MCF 10A (cell line): ENCODE measurements at places on chromosomes 12 and 14.
A peak's percentile ranks its signal among the peaks of the same experiment; 100 is the strongest.

- no peak for DNase-seq
These were observed 25.5 kb downstream of the ADIPOR2 start for GRCh38 chr12:1716215-1716862.

GRCh38 chr14:105351920-105352851 lies 37.6 kb downstream of the PACS2 start:
- DNase-seq, result peak; percentile 94

DNA sequence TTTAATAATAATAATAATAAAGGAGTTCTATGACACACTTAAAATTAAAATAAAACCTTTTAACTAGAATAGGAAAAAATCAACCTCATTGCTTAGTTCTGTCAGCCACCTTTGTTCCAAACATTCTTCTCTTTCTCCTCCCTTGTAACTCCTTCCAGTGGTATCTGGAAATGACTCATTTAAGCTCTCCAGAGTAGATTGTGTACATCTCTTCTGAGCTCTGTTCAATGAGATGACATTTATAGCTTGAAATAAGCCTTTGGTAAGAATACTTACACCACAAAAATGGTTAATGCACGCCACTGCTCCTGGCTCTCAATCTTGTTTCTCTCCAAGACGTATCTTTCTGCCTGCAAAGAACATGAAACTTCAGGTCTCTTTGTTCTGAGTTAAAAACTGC lies 70.3 kb downstream of the STAB2 start:
- DNase-seq, result peak; percentile 13

- DNase-seq, result no peak
These were observed 48.3 kb downstream of the NFKBIA start for GRCh38 chr14:35355981-35356841.

DNA sequence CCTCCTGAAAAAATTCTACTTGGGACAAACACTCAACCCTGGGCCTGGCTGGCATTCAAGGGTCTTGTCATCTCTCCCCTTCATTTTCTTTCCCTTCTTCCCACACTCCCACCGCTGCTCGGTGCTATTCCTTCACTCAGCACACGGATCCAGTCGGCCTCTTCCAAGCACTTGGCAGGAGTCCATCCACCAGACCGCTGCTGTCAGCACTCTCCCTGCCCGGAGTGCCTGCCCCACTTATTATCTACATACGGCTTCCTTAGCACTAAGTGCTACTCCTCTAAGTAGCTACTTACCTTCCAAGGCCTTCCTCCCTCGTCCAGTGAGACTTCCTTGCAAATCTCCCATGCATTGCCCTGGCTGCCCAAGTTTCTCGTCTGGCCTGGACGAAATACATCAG lies 29.8 kb downstream of the CALM1 start:
- DNase-seq, result no peak

GRCh38 chr12:94777936-94778335 lies 127.6 kb upstream of the TMCC3 start:
- DNase-seq, result no peak

GRCh38 chr12:93134893-93135285 lies 205.8 kb upstream of the EEA1 start:
- DNase-seq, result no peak

- DNase-seq, result no peak
These were observed 57.3 kb downstream of the PLEKHG3 start for GRCh38 chr14:64761441-64762043.
